ENCODE measurements at places on chromosomes 2 and 18. TPM values are rescaled to one million over a fixed set of nuclear protein-coding genes. Genes with fewer than 3 reads are reported as not detected.

- no peaks in the 10 kb centered on the region for H3K27me3 ChIP-seq
- H3K4me3 ChIP-seq = no peak overlapping the region
Observed at GRCh38 chr18:75052475-75052874, 156.5 kb downstream of the PTGR3 start.

DNA sequence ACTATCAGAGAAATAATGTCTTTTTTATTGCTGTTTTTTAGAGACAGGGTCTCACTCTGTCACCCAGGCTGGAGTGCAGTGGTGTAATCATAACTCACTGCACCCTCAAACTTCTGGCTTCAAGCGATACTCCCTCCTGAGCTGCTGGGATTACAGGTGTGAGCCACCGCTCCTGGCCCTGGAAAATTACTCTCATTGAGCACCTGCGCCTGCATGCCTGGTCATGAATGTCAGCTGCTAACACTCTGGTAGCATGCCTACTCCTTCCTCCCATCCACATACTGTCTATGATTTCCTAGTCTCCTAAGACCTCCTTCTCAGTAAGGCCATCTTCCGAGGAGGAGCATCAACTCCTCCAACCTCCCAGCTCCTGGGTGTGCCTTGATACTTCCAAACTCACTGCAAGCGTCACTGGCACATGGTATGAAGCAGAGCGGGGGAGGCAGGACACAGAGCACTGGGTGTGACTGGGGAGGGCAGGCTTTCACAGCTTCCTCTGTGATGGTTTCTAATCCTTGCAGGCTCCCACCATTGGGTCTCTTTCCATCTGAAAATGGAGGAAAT is 1.6 kb upstream of the MAP2 start:
- H3K36me3 ChIP-seq = no peaks in the 10 kb centered on the region
- no peak for DNase-seq
- no peak overlapping the region for H3K4me3 ChIP-seq
- peaks cover 19% of the 10 kb centered on the region for H3K4me1 ChIP-seq
- H3K27me3 ChIP-seq = peaks cover 33% of the 10 kb centered on the region
- H3K27ac ChIP-seq = no peak overlapping the region

DNA sequence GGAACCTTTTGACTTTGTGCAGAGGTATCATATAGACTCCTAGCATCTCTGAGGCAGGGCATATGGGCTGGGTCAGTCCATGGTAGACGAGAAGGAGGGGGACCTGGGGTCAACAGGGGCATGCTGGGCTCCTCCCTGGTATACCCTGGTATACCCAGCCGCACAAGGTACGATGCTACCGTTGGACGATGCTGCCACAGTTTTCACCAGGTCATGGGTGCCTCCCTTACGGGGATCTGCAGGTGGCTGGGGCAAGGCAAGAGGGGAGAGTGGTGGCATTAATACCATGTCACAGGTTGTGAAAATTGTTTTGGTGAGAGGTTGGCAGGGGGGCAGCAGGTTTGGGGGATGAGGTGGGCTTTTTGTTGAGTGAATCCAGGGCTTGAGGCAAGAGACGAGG is 149.8 kb downstream of the TSN start:
- no peak overlapping the region for H3K4me3 ChIP-seq
- H3K4me1 ChIP-seq = no peaks in the 10 kb centered on the region
- no peaks in the 10 kb centered on the region for H3K27me3 ChIP-seq

GRCh38 chr18:77127769-77128671 is 4.6 kb downstream of the MBP start:
- H3K27me3 ChIP-seq = no peaks in the 10 kb centered on the region
- peak overlapping the region; percentile 100 for H3K4me3 ChIP-seq
- H3K27ac ChIP-seq = peak overlapping the region; percentile 86
- peaks cover 30% of the 10 kb centered on the region for H3K36me3 ChIP-seq
- peak; percentile 35 for DNase-seq

DNA sequence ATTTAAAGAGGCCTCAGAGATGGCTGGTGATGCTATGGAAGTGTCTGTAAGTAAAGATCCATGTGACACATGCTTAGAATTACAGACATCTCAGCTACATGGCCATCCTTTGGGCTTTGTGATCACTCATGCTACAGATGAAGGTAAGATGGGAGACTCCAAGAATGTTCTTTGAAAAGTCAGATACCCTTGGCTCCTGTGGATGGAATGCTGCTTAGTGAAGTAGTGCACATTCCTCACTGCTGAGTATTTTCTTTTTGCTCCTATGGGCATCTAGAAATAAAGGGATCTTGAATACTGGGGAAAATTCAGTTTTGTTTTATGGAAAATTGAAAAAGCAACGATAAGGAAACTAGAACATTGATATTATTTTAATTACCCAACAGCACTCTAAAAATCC is 55.2 kb upstream of the REV1 start:
- H3K27me3 ChIP-seq = peaks cover 8% of the 10 kb centered on the region
- no peak overlapping the region for H3K4me3 ChIP-seq
- no peaks in the 10 kb centered on the region for H3K4me1 ChIP-seq
- DNase-seq = no peak
- no peaks in the 10 kb centered on the region for H3K36me3 ChIP-seq

GRCh38 chr2:151657667-151658076 is 76.6 kb downstream of the NEB start:
- no peak for DNase-seq
- H3K27ac ChIP-seq = no peak overlapping the region
- H3K36me3 ChIP-seq = no peaks in the 10 kb centered on the region

GRCh38 chr2:185417111-185417510 is 321.5 kb upstream of the FSIP2 start:
- no peak for DNase-seq
- H3K4me3 ChIP-seq = no peak overlapping the region
- H3K36me3 ChIP-seq = no peaks in the 10 kb centered on the region
- no peaks in the 10 kb centered on the region for H3K27me3 ChIP-seq
- no peaks in the 10 kb centered on the region for H3K4me1 ChIP-seq

- no peak for DNase-seq
- H3K4me3 ChIP-seq = no peak overlapping the region
- no peaks in the 10 kb centered on the region for H3K4me1 ChIP-seq
- H3K27ac ChIP-seq = no peak overlapping the region
Observed at GRCh38 chr2:154386186-154386585, 312.3 kb upstream of the KCNJ3 start.

GRCh38 chr2:3460831-3461800 is 58.2 kb downstream of the ADI1 start:
- H3K27ac ChIP-seq = no peak overlapping the region
- no peak overlapping the region for H3K4me3 ChIP-seq
- peaks cover 16% of the 10 kb centered on the region for H3K4me1 ChIP-seq

Gene RIT2
- not detected for total RNA-seq

Gene LAMA1
- total RNA-seq = not detected

- no peak overlapping the region for H3K4me3 ChIP-seq
- H3K36me3 ChIP-seq = no peaks in the 10 kb centered on the region
- no peak for DNase-seq
- H3K27me3 ChIP-seq = peaks cover 10% of the 10 kb centered on the region
Observed at GRCh38 chr2:64362562-64363026, 91.4 kb upstream of the LGALSL start.

DNA sequence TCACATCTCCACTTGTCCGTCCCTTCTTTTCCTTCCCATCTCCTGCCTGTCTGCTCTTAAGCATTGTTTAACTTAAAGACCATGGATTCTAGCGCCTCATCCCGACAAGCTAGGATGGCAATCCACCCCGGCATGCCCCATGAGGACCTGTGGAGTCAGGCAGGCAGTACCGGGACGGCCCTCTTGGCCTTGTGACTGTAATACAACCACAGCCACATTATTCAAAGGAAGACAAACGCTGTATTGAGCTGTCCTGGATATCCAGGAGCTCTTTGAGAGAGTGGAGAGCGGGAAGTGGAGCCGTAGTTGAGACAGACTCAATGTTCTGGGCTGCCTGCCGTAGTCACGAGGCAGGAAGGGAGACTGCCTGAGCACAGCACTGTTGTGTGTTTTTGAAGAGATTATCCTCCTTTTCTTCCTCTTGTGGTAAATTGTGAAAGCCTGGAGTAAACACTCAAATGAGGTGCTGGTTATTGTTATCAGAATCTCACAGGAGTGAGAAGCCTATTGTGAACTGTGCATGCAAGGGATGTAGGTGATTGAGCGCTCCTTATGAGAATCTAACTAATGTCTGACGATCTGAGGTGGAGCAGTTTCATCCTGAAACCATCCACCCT is 929.8 kb upstream of the CNTNAP5 start:
- no peak overlapping the region for H3K27ac ChIP-seq
- H3K36me3 ChIP-seq = no peaks in the 10 kb centered on the region
- no peak for DNase-seq
- H3K4me3 ChIP-seq = no peak overlapping the region

GRCh38 chr2:105751272-105751671 is 6.6 kb downstream of the NCK2 start:
- H3K36me3 ChIP-seq = peaks cover 47% of the 10 kb centered on the region
- peak overlapping the region; percentile 97 for H3K27ac ChIP-seq
- H3K4me3 ChIP-seq = peak overlapping the region; percentile 95
- DNase-seq = no peak
- no peaks in the 10 kb centered on the region for H3K27me3 ChIP-seq

GRCh38 chr2:73106791-73107190 is 6.0 kb downstream of the RAB11FIP5 start:
- H3K27me3 ChIP-seq = no peaks in the 10 kb centered on the region
- H3K4me1 ChIP-seq = peaks cover 27% of the 10 kb centered on the region
- DNase-seq = no peak
- no peak overlapping the region for H3K27ac ChIP-seq
- no peaks in the 10 kb centered on the region for H3K36me3 ChIP-seq

Gene MC4R
- total RNA-seq = not detected

DNA sequence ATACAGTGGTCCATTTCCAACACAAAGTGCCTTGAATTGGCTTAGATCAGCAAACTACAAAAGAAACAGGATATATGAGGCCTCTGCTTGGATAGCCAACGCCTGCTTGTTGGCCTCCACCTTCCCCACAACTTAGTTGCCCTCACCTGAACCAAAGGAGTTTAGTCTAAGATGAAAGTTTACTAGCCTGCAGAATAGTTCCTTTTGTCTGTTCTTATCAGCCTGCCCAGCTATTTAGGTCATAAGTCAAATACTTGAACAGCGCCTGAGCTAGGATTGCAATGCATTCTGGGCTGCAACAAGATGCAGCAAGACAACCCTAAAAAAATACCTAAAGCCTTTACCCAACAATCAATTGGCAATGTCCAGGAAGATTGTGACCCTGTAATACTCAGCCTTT is 13.1 kb upstream of the EPG5 start:
- H3K27me3 ChIP-seq = no peaks in the 10 kb centered on the region
- H3K27ac ChIP-seq = no peak overlapping the region
- peaks cover 13% of the 10 kb centered on the region for H3K4me1 ChIP-seq
- no peak overlapping the region for H3K4me3 ChIP-seq
- H3K36me3 ChIP-seq = no peaks in the 10 kb centered on the region
- no peak for DNase-seq

DNA sequence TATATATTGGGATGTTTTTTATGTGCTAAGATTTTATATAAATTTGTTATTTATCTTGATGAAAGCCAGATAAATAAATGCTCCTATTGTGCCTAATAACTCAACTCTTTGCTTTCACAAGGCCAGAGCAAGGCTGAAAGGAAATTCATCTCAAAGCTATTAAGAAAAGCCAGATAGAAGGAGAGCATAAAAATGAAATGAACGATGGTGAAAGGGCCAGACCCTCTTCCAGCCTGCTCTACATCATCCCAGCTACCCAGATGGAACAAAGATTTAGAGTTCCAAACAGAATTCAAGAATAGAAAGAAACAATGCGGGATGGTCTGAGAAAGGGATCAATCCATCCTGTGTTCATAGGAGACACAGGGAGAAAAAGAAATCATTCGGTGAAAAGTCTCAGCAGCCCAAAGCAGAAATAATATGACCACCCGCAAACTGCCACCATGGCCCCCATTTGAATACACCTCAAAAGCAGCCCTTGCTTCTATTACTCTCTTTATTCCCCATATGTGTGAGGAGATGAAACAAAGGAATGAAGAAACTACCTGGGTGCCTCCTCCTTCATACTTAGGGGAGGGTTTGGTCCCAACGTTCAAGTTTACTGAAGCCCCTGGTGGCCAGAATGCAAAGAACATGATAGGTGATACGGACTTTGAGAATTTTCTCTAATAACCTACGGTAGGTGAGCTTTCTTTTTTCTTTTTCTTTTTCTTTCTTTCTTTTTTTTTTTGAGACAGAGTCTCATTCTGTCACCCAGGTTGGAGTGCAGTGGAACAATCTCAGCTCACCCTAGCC is 110.1 kb upstream of the FBXO11 start:
- no peak for DNase-seq
- peaks cover 2% of the 10 kb centered on the region for H3K36me3 ChIP-seq
- no peak overlapping the region for H3K4me3 ChIP-seq
- H3K27me3 ChIP-seq = peaks cover 17% of the 10 kb centered on the region
- no peaks in the 10 kb centered on the region for H3K4me1 ChIP-seq

DNA sequence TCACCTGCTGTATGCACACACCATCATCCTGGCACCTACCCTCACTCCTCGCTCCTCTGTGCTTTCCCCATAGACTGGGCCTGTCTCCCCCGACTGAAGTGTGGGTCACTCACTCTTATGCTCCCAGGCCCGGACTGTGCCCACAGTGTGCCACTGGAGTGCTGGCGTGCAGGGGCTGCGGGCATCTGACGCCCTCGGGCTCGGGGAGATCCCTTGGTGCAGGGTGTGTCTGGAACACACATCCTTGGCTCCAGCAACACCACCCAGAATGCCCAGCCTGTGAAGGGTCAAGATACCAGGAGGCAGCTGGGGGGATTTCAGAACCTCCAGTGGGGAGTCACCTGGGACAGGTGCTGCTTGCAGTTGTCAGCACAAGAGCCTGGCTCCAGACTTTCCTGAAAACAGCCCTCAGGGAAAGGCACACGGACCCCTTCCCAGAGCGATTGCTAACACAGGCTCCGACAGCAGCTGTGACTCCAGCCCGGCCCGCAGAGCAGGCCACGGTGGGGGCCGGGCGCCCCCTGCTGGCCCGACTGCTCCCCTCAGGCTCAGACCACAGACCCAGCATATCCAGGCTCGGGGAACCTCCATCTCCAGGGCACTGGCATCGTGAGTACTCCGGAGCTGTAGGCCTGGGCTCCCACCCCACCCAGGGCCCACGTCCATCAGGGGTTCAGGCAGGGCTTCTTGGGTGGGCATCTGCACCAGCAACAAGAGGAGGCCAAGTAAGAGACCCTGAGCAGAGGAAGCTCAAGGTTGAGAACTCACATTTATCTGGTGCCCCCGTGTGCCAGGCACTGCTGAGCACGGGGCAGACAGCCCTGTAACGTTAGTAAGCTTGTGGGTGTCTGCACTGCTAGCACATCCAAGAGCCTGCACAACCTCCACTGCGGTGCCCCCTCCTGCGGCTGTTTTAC is 8.6 kb downstream of the HS1BP3 start:
- DNase-seq = peak; percentile 70
- no peak overlapping the region for H3K4me3 ChIP-seq
- no peaks in the 10 kb centered on the region for H3K36me3 ChIP-seq
- H3K27ac ChIP-seq = no peak overlapping the region
- no peaks in the 10 kb centered on the region for H3K27me3 ChIP-seq
- no peaks in the 10 kb centered on the region for H3K4me1 ChIP-seq

DNA sequence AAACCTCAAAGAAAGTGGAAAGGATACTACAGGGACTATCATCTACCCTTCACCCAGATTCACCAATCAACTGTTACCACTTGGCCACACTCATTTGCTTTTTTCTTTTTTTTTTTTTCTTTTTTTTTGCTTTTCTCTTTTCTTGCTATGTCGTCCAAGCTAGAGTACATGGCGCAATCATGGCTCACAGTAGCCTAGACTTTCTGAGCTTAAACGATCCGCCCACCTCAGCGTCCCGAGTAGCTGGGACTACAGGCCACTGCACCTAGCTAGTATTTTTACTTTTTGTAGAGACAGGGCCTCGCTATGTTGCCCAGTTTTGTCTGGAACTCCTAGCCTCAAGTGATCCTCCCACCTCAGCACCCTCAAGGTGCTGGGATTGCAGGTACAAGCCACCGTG is 24.0 kb downstream of the BIN1 start:
- peak overlapping the region; percentile 85 for H3K27ac ChIP-seq
- H3K27me3 ChIP-seq = no peaks in the 10 kb centered on the region
- H3K4me1 ChIP-seq = peaks cover 79% of the 10 kb centered on the region
- H3K4me3 ChIP-seq = peak overlapping the region; percentile 86
- no peak for DNase-seq

Gene ITGA4
- total RNA-seq = 47.5 TPM

Gene ST8SIA5
- not detected for total RNA-seq

All from activated T-cell treated with anti-CD3 and anti-CD28 coated beads, Interleukin-2, amount 50 U/mL, for 72 hours (primary cell).